ENCODE measurements at places on chromosomes 7 and 10. TPM values are rescaled to one million over a fixed set of nuclear protein-coding genes. Genes with fewer than 3 reads are reported as not detected.

GRCh38 chr7:55056577-55057480, 38.0 kb downstream of the EGFR start:
- no peak overlapping the region for H3K27ac ChIP-seq
- no peak for DNase-seq
- H3K36me3 ChIP-seq: no peaks in the 10 kb centered on the region

GRCh38 chr10:54415483-54415882, 385.5 kb downstream of the PCDH15 start:
- no peak overlapping the region for H3K4me3 ChIP-seq
- H3K36me3 ChIP-seq: no peaks in the 10 kb centered on the region
- H3K4me1 ChIP-seq: no peaks in the 10 kb centered on the region
- DNase-seq: no peak
- H3K27ac ChIP-seq: no peak overlapping the region

DNA sequence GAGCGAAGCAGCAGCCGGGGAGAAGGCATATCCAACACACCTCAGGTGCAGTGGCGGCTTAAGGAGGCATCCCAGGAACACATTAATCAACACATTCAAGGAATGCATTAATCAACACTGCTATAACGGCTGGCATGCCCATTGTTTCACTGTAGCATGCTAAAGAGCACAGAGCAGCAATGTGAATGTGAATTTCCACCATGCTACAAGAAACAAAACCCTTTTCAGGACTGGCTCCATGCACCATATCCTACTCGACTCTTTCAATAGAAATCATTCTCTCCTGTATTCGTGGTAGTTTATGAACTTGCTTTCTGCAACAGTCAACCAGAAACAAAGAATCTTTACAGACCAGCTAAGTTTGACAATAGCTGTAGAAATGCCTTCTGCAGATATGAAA, 149.0 kb downstream of the NRCAM start:
- H3K27me3 ChIP-seq: no peaks in the 10 kb centered on the region
- H3K36me3 ChIP-seq: no peaks in the 10 kb centered on the region
- DNase-seq: no peak
- H3K4me1 ChIP-seq: no peaks in the 10 kb centered on the region
- H3K4me3 ChIP-seq: no peak overlapping the region

GRCh38 chr7:88243345-88243909, 23.6 kb upstream of the SRI start:
- DNase-seq: no peak
- H3K36me3 ChIP-seq: no peaks in the 10 kb centered on the region
- no peak overlapping the region for H3K4me3 ChIP-seq
- H3K27me3 ChIP-seq: no peaks in the 10 kb centered on the region
- no peaks in the 10 kb centered on the region for H3K4me1 ChIP-seq

- H3K4me3 ChIP-seq: no peak overlapping the region
- no peaks in the 10 kb centered on the region for H3K4me1 ChIP-seq
- no peaks in the 10 kb centered on the region for H3K27me3 ChIP-seq
- no peak for DNase-seq
- no peak overlapping the region for H3K27ac ChIP-seq
- no peaks in the 10 kb centered on the region for H3K36me3 ChIP-seq
These were observed 127.6 kb downstream of the DNAJB9 start for GRCh38 chr7:108697254-108697653.

- no peaks in the 10 kb centered on the region for H3K27me3 ChIP-seq
- no peak for DNase-seq
- H3K27ac ChIP-seq: no peak overlapping the region
These were observed 453.2 kb upstream of the GALNT17 start for GRCh38 chr7:70678621-70679251.

- H3K36me3 ChIP-seq: peaks cover 4% of the 10 kb centered on the region
- DNase-seq: peak; percentile 66
- peak overlapping the region; percentile 37 for H3K4me3 ChIP-seq
- H3K27me3 ChIP-seq: no peaks in the 10 kb centered on the region
- H3K27ac ChIP-seq: no peak overlapping the region
These were observed 14.2 kb downstream of the MTURN start for GRCh38 chr7:30148951-30149459.

GRCh38 chr7:18689551-18689950, 194.0 kb downstream of the HDAC9 start:
- no peaks in the 10 kb centered on the region for H3K4me1 ChIP-seq
- H3K36me3 ChIP-seq: no peaks in the 10 kb centered on the region
- no peak overlapping the region for H3K27ac ChIP-seq
- no peak overlapping the region for H3K4me3 ChIP-seq

DNA sequence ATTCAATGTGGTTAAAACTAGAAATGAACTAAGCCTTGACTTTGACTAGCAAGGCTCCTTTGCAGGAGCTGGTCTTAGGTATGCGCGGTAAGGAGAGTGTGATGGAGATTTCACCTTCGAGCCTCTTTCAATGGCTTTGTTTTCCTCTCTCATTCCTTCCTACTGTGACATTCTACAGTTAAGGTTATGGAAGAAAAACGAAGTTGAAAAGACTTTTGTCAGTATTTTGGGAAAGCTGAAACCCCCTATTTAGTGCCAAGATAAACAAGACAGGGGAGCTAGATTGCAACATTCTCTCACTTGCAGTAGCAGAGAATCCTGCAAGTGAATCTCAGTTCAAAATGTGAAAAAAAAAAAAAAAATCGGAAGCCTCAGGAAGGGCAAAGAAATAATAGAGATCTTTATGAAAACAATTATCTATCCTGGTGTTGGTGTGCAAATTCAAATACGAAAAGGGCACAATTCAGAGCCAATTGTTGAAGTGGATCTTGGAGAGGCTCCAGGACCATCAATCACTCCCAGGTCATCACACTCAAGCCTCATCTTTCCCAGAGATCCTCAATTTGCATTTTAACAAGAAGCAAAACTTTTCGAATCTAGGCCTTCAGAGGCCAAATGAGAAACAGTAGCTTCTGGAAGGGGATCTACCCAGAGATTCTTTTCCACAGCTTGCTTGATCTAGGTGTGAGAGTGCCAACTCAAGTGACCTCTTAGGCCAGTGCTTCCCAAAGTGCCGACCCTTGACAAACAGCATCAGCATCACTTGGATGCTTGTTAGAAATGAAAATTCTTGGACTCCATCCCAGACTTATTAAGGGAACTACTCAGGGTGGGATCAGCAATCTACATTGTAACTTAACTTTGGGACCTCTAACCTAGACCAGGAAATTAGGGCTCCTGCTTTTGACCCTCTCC, 163.8 kb downstream of the INHBA start:
- DNase-seq: no peak
- no peak overlapping the region for H3K4me3 ChIP-seq
- H3K27me3 ChIP-seq: no peaks in the 10 kb centered on the region

The GSDME gene
- not detected for total RNA-seq

The PYROXD2 gene
- 8.5 TPM for total RNA-seq

The PON1 gene
- total RNA-seq: not detected

The LDB3 gene
- 0.08 TPM for total RNA-seq

The H2BK1 gene
- not detected for total RNA-seq

The TMEM60 gene
- 1.2 TPM for total RNA-seq

The BRI3 gene
- total RNA-seq: 76.5 TPM

Measured in CD4-positive, alpha-beta T cell (primary cell).